ENCODE measurements at places on chromosomes 6 and 20.

- no peak for DNase-seq
Measured at GRCh38 chr6:65450451-65450850, 256.6 kb downstream of the EYS start.

- no peak for DNase-seq
Measured at GRCh38 chr6:85744433-85744970, 101.8 kb upstream of the SYNCRIP start.

- no peak for DNase-seq
Measured at GRCh38 chr6:161161889-161162624, 111.8 kb downstream of the AGPAT4 start.

DNA sequence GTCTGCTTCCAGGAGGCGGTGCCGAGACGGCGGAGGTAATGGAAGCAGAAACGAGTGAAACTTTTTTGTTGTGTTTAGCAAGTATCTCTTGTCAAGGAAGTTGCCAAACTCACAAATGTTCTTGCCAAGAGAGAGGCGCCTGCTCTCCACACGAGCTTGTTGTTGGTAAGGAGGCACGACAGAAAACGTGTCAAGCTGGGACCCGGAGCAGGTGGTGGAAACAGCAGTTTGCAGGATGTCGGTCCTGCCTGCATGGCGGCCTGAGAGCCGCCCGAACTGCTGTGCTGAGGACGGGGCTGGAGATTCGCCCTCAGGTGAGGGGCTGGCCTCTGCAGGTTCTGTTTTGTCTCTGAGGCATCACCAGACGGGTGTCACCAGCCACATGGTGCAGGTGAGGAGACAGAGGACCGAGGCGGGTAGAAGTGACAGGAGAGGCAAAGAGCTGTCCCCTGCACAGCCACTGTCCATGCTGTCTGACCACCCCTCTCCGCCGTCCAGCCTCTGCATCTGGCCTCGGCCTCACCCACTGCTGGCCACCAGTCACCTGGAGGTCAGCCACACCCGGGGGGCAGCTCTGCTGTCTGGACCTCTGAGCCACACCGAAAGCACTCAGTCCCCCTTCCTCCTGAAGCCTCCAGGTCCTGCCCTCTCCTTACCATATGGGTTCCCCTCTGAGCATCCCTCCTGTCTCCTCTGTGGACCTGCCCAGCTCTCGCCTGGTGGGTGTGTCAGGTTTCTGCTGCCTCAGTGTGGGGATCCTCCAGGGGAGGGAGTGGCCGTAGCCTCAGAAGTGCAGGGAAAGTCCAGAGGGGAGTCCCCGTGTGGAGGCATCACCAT is 261.5 kb downstream of the TAF4 start:
- no peak for DNase-seq

GRCh38 chr6:17032988-17033634 is 68.7 kb upstream of the STMND1 start:
- no peak for DNase-seq

- no peak for DNase-seq
Measured at GRCh38 chr6:151103266-151103665, 136.5 kb upstream of the AKAP12 start.

GRCh38 chr6:24951811-24952299 is 16.1 kb upstream of the RIPOR2 start:
- no peak for DNase-seq

DNA sequence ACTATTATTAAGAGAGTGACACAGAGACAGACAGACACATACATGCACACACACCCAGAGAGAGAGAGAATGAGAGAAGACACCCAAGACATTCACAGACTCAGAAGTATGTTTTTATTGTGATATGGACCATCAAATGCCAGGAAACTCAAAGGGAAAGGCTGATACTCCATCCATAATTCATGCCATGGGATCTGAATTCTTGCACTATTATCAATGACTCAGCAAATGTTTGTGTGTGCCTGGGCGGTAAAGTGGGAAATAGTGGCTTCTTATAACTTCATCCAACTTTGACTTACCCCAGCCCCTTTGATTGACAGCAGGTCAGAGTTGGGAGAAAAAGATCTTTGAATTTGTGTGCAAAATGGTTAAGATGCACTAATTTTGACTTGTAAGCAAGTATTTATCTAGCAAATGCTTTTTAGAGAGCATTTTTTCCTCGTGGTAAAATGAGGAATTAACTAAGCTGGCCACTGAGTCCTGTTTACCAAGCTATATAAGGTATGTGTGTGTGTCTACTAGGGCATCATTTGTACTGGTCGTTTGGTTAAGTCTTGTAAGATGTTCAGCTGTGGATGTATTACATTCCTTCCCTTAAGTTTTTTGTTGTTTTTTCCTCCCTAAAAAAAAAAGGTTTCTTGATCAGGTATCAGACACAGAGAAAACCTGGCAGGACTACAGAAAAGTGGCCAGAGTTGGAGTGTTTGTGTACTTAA is 3.0 kb upstream of the CCN2 start:
- DNase-seq: no peak

Measured in cortex of kidney (tissue), 1 donor.